ENCODE measurements at places on chromosomes 11 and 22. TPM values are rescaled to one million over a fixed set of nuclear protein-coding genes. Genes with fewer than 3 reads are reported as not detected.
A peak's percentile ranks its signal among the peaks of the same experiment; 100 is the strongest.

- no peak for DNase-seq
These were observed 39.2 kb upstream of the DMC1 start for GRCh38 chr22:38608992-38609750.

DNA sequence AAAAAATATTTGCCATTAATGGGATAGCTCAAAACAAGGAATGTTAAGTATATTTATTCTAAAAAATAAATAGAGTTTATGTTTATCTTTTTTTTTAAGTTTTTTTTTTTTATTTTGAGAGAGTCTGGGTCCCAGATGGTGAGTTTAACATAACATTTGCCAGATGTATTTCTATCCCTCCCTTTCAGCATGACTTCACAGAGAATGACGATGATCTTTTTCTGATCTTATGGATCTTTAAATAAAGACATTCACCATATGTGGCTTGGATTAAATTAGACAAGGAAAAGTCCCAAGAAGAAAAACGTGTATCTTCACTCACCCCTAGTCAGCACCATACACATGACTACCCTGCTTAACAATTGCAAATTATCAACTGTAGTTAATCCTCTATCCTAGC, 839.8 kb upstream of the CNTN5 start:
- DNase-seq, result no peak

- no peak for DNase-seq
These were observed 904.2 kb upstream of the RAG2 start for GRCh38 chr11:37502202-37502601.

CALCA gene
- total RNA-seq, result not detected

GRCh38 chr22:19841641-19842392, 12.9 kb downstream of the GNB1L start:
- DNase-seq, result peak; percentile 29

DNA sequence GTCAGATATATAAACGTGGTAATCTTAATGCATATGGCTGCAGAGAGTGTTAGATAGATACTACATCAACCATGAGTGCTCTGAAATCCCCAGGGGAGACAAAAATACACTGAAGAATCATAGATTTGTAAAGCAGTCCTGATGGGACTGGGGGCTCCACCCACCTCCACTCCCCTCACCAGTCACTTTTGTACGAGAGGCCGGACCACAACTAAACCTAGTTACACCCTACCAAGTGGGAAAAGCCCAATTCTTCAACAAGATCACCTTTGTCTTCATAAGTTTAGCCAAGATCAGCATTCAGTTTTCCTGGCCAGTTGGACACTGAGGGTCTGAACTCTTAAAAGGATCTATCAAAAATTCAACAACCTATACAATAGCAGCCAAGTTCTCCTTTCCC, 1.5 kb downstream of the SF1 start:
- DNase-seq, result peak; percentile 55

DNA sequence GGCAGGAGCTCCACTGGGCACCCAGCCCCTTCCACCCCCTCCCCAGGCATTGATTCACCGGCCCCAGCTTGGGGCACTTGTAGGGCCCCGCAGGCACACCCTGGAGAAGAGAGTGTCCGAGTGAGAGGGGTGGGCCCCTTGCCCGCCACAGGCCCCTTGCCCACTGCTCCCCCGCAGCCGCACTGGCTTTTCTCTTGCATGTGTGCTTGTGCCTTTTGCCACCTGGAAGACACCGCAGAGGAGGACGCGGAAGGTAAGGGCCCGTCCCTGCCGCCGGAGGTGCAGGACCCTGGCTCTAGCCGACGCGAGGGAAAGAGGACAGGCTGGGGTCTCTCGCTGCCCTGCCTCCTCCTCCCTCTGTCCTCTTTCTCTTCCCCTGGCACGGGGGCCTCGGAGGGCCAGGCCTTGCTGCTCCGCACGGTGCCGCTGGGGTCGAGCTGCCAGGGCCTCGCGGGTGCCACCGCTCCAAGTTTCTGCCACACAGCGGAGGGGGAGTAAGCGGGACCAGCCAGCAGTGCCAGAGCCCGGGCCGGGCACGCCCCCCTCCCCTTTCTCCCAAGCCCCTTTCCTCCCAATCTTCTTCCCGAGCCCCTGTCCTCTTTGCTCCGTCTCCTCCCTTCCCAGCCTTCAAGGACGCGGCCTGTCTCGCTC, 9.5 kb downstream of the TNNT3 start:
- DNase-seq, result no peak

SPECC1L gene
- total RNA-seq, result 42.2 TPM

GRCh38 chr11:1127664-1128162, 30.0 kb upstream of the MUC5AC start:
- DNase-seq, result peak; percentile 54

- DNase-seq, result no peak
These were observed 90.5 kb downstream of the BMAL1 start for GRCh38 chr11:13368041-13368446.

LYVE1 gene
- 158 TPM for total RNA-seq

DNA sequence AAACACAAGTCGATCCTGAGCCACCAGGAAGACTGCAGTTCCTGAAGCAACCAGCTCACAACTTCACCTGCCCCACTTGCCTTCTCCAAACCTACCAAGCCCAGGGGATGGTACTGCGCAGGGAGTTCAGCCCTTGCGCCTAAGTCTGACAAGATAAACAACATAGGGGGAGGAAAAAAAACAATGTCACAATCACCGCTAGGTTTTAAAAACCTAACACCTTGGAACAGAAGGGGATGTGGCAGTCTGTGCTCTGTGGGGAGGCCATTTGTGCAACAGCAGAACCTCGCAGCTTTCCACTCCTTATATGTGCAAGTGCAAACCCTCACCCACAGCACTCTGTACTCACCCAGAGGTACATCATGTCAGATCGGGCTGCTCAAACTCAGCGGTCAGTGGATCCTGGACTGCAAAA, 134.2 kb downstream of the RBFOX2 start:
- DNase-seq, result peak; percentile 87

DNA sequence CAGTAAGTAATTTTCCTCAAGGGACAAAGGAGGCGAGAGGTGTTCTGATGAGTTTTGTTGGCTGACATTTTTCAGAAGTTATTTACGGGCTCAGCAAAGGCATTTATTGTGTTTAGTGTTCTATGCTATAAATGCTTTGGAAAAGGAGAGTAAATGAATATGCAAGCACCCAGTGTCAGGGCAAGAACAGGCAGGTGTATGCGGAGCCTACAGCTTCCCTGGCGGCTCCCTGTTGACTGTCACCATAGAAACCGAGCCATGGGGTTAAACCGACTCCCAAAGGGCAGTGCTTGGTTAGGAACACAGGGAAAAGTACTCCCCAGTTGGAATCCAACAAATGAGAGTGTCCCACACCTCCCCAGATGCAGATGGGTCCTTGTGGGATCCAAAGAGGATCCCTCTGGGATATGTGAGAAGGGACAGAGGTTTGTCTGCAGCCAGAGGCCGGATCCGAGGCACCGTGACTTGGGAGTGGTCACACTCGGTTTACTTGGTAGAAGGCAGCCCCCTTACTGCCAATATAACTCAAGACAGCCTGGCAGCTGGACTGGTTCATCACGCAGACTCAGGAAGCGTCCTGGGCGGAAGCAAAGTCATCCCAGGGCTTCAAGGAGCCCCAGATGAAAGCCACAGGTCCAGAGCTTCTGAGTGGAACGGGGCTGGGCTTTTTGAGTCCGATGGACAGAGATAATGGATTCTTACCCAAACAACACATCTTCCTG, 329.7 kb downstream of the CTTN start:
- DNase-seq, result no peak

- DNase-seq, result no peak
These were observed 18.4 kb upstream of the LRRC55 start for GRCh38 chr11:57163160-57163868.

- no peak for DNase-seq
These were observed 64.8 kb downstream of the TENM4 start for GRCh38 chr11:79375818-79376550.

DNA sequence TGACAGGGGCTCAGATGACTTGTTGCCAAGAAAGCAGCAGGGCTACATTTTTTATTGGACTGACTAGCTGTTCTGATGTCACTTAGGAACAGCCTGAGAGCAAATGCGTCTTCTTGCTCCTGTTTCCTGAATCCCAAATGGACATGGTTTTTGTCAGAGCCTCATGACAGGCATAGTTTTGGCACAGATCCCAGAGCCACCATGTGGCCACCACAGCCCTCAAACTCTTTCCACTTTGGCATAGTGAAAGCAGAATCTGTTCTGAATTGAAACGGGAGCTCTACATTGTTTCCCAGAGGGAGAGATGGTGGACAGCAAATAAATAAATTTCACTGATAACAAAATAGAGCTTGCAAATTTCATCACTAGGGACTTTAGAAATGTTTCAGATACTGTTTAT, 222.2 kb downstream of the C11orf87 start:
- DNase-seq, result no peak

DNA sequence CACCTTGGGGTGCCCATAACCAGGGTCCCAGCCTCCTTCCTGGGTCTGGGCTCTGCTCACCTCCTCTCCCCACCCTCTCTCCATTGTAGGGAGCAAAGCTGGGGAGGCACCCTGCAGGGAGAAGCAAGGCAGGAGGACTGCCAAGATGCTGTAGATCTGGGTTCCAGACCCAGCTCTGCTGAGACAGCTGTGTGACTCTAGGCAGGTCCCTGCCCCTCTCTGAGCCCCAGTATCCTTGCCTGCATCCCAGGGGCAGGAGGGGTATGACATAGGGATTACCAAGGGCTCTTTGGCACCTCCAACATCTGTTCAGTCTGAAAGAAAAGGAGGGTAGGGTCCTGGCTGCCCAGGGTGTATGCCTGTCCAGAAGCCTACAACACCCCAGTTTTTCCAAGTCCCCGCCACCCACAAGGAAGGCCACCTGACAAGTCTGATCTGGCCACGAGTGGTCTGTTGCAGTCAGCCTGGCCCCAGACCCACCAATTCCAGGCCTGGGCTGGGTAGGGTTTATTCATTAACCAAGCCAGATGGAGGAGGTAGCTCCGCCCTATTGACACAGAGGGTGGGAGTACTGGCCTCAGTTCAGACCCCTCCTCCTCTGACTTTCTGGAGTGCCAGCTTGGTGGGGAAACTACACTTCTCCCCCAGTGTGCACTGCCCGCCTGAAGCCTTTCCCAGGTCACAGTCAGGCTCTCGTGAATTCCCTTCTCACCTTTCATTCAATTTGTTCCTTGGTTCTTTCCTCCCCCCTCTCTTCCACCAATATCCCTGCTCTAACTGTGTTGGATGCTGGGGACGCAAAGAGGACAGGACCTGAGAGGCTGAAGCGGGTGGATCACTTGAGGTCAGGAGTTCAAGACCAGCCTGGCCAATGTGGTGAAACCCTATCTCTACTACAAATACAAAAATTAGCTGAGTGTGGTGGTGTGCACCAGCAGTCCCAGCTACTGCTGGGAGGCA, 15.0 kb downstream of the STARD10 start:
- no peak for DNase-seq

DNA sequence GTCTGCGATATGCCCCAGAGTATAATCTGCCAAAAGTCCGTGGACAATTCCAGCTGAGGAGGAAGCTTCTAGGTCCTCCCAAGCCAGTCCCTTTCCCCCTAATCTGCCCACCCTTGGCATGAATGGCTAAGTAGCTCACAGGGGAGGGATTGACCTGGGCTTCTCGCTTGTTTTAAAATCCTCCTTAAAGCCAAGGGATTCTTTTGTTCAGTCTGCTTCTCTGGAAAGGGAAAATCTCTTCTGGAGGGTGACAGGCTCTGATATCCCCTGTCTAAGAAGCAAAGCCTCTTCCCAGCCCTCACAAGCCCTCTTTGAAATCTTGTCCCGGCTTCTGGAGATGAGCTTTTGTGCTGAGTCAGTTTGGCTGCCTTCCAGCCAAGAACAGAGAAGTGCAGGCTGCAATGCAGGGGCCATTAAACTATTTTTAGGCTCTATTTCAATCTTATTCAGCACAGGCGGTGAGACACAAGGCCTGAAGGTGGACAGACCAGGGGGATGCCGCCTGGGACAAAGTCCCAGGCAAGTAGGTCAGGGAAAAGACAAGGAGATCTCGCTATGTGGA, 23.9 kb downstream of the NEFH start:
- peak; percentile 88 for DNase-seq

DNA sequence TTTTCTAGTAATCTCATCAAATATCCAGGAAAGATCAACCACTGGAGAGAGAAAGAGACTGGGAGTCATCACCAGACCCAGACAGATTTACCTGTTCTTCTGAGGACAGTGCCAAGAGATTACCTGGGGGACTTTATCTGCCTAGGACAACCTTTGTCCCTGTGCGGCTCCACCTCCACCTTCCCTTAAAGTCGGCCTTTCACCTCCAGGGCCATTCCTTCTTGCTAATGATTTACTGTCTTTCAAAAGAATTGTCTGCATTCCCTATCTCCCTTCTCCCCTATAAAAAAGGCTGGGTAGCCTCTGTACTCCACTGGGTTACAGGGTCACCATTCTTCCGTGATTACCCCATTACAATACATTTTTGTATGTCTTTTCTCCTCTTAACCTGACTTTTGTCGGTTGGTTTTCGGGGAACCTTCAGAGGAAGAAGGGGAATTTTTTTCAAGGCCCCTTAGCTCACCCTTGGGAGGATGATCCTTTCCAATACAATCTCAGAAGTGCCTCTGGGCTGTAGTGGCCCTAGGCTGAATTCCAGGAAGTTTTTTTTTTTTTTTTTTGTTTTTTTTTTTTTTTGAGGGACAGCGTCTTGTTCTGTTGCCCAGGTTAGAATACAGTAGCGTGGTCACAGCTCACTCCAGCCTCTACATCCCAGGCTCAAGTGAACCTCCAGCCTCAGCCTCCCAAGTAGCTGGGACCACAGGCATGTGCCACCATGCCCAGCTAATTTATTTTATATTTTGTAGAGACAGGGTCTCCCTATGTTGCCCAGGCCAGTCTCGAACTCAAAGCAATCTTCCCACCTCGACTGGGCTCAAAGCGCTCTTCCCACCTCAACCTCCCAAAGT, 1.5 kb upstream of the HMOX1 start:
- DNase-seq, result no peak

DNA sequence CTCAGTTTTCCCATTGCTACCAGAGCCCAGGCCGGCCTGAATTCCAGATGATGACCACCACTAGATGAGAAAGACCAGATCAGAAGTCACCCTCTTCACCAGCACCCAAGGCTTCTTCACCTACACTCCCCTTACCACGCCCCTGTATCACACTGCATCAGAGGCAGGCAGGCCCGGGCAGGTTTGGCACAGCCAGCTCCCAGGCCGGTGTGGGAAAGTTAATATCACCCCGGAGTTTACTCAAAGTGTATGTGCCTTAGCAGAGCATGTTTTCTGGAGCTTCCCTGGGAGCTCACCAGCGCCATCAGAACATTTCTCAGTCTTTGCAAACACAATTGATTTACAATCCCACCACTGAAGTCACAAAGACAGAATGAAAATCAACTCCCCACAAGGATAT, 47.5 kb upstream of the POU2AF1 start:
- DNase-seq, result no peak

GRCh38 chr11:134034496-134035381, 34.1 kb upstream of the JAM3 start:
- DNase-seq, result no peak
